ENCODE measurements at places on chromosomes 13 and 19. TPM values are rescaled to one million over a fixed set of nuclear protein-coding genes. Genes with fewer than 3 reads are reported as not detected.

DNA sequence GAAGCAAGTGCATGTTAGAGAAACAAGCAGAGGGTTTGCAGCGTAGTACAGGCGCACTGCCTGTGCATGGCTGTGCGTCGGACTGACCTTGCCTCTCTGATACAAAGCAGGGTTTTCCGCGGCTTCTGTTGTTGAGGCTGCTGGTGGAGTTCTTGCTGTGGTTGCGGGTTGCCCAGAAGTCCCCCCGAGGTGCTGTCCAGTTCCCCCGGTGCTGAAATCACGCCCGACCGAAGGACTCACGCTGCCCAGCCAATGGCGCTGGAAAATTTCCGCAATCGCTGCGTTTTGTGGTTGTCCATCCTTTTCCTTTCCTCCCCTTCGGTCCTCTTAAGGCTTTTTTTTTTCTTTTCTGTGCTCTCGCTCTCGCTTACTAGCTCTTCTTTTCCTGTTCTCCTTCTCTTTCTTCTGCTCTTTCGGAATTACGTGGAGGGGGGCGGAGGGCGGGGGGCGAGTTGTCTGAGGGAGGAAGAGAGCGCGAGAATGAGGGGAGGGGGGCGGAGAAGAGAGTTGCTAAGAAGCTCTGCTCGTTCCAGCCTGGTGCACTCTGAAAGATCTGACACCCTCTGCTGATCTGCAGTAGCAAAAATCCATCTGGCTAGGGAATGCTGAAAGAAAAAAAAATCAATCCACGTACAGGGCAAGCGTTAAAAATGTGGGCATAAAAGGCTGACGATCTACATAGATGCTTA, at the start of gene SLITRK1:
TSS of gene SLITRK1 (minus strand) at position 558 of the 689 bp plus-strand sequence. CDS start 967 bp downstream, outside the sequence.
- peak; percentile 19 for DNase-seq

- no peak for DNase-seq
Measured at GRCh38 chr19:28301961-28302360, 911.0 kb downstream of the UQCRFS1 start.

- no peak for DNase-seq
Measured at GRCh38 chr13:50766013-50766412, 77.5 kb downstream of the DLEU7 start.

The KLK8 gene
- not detected for total RNA-seq

GRCh38 chr19:8731428-8732169, 10.2 kb downstream of the OR2Z1 start:
- DNase-seq = no peak

DNA sequence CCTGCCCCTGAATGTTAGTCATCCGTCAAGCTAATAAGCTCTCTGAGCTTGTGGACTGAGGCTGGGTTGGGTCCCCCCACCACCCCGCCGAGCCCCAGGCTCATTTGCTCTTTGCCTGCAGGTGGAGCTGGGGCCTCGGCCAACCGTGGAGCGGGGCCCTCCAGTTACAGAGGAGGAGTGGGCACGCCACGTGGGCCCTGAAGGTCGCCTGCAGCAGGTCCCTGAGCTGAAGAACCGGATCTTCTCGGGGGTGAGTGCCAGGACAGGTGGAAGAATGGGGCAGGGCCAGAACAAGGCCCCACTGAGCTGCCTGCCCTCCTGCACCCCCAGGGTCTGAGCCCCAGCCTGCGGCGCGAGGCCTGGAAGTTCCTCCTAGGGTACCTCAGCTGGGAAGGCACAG, 5.1 kb downstream of the TBC1D17 start:
- no peak for DNase-seq

Data from IMR-90 (cell line).